ENCODE measurements at places on chromosomes 2 and 18.

- no peak for DNase-seq
Observed at GRCh38 chr2:205934443-205934842, 151.5 kb downstream of the INO80D start.

DNA sequence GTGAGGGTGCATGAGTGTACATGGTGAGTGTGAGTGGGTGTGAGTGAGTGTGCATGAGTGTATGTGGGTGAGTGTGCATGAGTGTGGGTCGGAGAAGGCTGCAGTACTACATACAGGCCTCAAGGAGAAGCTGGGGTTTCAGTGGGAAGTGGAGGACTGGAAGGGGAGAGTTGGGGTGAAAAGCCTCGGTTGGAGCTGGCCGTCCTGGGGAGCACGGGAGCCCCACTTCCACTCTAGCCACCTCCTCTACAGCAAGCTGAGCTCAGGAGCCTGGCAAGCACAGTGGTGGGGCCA lies 68.7 kb upstream of the HPCAL1 start:
- DNase-seq, result no peak

- DNase-seq, result no peak
Observed at GRCh38 chr2:74777161-74777900, 56.6 kb upstream of the HK2 start.

DNA sequence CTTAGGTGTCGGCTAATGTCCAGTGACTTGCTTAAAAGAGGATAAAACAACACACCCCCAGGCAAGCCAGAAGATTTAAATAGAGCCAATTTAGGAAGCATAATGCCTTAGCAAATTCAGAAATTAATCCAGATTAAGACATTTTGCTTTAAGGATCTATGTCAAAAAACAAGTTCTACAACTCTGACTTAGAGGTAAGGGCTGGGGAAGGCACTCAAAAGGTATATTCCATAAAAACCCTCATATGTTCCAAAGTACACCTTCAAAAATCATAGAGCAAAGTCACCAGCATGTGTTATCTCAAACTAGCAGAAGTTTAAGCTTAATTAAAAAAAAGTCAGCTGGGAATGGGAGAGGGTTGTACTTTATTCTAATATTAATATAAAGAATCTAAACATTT lies 206.4 kb downstream of the NOL4 start:
- no peak for DNase-seq

GRCh38 chr2:70241340-70241739 lies 7.1 kb downstream of the TIA1 start:
- no peak for DNase-seq

- DNase-seq, result no peak
Observed at GRCh38 chr2:147490401-147491261, 354.2 kb upstream of the ACVR2A start.

GRCh38 chr2:163474319-163474744 lies 261.5 kb downstream of the FIGN start:
- DNase-seq, result no peak

GRCh38 chr18:35387152-35387571 lies 10.0 kb upstream of the ZNF396 start:
- DNase-seq, result peak; percentile 58

DNA sequence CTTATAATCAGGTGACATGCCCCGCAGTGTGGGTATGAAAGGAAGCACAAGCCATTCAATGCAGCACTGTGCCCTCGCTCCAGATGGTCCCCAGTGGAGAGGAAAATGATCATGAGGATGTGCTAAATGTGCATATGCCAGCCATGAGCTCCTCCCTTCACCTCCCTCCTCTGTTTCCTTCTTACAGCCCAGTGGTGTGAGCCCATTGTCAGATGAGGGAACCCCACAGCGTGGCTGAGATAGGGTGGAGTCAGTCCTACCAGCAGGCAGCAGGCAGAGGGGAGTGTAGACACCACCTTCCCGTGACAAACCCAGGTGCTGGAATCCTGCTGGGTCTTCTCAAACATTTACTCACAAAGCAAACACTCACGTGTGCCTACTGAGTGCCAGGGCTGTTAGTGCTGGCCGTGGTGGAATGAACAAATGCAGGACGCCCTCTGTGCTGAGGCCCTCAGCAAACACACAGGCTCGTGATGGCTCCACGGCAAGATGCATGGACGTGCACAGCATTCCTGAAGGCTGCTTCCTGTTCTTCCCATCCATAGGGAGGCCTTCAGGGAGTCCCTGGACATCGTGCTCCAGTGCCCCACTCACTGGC lies 181.7 kb upstream of the TPO start:
- no peak for DNase-seq

- DNase-seq, result no peak
Observed at GRCh38 chr2:119429225-119429981, 2.3 kb upstream of the TMEM37 start.

DNA sequence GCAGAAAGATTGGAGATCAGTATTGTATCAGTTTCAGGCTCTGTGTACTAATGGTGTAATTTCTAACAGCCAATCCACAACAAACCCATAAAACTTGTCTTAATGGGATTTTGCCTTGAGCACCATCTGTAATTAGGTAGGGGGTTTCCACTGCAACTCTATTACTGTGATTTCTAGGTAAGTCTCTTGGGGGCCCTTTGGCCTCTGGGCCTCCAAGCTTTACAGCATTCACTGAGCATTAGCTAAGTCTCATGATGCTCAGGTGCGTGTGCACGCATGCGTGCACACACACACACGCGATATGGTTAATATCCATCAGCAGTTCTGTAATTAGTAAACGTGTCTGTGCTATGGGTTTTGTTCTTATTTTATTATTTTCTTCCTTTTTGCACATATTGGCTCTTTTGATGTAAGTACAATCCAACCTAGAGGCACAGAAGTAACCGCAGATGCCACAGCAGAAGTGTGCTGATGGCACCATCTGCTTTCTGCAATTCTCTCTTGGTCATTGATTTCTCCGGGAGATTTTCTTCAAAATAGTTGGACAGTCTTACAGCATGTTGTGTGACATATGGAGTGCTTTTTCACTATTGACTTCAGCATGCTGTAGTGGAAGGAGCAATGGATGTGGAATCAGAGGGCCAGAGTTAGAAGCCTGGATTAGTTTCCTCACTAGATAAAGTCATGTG lies 592.0 kb downstream of the LRRTM4 start:
- no peak for DNase-seq

GRCh38 chr2:23499439-23499838 lies 114.5 kb downstream of the KLHL29 start:
- no peak for DNase-seq

GRCh38 chr2:121791801-121792221 lies 36.4 kb downstream of the TSN start:
- no peak for DNase-seq

GRCh38 chr2:102422910-102423309 lies at the start of gene IL18RAP:
Gene IL18RAP, plus strand, starts transcription at chr2:102423160. Its CDS starts 118 bp downstream, at chr2:102423278.
- DNase-seq, result no peak

GRCh38 chr2:196420143-196420542 lies 219.4 kb upstream of the CCDC150 start:
- DNase-seq, result no peak

DNA sequence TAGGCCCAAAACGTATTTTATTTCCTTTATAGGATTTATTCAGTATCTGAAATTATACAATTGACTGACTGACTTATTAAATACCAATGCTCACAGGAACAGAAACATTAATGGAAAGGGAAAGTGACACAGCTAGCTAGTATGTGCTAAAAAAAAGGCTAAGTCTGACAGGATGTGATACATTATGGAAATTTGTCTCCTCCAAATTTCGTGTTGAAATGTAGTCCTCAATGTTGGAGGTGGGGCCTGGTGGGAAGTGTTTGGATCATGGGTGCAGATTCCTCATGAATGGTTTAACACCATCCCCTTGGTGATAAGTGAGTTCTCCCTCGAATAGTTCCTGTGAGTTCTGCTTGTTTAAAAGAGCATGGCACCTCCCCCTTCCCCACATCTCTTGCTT lies 70.6 kb upstream of the WDR75 start:
- DNase-seq, result peak; percentile 93

DNA sequence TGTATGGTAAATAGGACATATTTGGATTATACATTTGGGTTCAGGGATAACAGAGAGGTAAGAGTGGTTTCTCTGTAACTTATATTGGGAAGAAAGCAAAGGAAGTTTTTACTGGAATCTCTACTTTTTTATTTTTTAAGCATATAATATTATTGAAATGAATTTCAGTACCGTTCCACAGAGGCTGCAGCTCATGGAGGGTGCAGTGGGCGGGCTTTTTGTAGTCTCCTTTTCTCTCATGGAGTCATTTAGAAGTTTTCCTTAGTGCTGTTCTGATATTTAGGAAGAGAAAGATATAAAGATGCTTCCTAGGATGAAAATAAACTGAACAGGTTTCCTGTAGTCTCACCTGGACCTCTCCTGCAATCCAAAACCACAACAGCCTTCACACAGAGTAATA lies 1153.3 kb upstream of the TMEFF2 start:
- DNase-seq, result no peak

GRCh38 chr2:55907686-55908085 lies 15.9 kb downstream of the EFEMP1 start:
- no peak for DNase-seq

GRCh38 chr2:13522917-13523821 lies 806.4 kb downstream of the TRIB2 start:
- DNase-seq, result no peak

DNA sequence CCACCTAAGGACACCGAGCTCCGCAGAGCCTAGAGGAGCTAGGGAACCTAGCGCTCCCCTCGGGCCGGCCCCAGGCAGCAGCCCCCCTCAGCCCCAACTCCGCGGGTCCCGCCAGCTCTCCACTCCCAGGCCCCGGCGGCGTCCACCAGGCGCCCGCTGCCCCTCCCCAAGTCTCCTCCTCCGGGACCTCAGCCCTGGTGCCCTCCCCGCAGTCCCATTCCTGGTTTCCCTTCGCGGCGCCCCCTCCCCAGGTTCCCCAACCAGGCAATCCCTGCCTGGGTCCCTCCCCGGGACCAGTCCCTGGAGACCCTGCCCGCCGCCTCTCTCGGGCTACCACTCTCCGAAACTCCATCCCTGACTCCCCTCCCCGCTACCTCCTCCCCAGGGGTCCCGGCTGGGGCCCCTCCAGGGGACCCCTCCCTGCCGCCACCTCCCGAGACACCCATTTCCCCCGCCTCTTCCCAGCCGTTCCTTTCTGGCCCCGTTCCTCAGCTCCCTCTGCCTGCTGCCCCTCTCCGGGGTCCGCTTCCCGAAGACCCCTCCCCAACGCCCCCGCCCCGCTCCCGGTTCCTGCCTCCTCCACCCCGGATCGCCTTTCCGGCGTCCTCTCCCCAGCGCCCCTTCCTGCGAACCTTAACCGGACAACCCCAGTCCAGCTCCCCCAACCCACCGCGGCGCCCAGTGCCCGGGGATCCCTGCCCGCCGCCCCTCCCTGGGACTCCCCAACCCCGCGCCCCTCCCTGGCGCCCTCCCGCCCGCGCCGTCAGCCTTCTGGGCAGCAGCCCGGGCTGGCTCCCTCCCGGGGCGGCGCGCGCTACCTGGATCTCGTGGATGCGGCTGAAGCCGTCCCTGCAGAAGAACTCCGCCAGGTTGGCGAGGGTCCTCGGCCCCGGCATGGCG lies 678 bp downstream of the CYP27C1 start:
- peak; percentile 33 for DNase-seq

GRCh38 chr2:221807706-221808105 lies 235.6 kb upstream of the EPHA4 start:
- DNase-seq, result no peak

GRCh38 chr2:2170189-2170588 lies 160.9 kb downstream of the MYT1L start:
- no peak for DNase-seq

DNA sequence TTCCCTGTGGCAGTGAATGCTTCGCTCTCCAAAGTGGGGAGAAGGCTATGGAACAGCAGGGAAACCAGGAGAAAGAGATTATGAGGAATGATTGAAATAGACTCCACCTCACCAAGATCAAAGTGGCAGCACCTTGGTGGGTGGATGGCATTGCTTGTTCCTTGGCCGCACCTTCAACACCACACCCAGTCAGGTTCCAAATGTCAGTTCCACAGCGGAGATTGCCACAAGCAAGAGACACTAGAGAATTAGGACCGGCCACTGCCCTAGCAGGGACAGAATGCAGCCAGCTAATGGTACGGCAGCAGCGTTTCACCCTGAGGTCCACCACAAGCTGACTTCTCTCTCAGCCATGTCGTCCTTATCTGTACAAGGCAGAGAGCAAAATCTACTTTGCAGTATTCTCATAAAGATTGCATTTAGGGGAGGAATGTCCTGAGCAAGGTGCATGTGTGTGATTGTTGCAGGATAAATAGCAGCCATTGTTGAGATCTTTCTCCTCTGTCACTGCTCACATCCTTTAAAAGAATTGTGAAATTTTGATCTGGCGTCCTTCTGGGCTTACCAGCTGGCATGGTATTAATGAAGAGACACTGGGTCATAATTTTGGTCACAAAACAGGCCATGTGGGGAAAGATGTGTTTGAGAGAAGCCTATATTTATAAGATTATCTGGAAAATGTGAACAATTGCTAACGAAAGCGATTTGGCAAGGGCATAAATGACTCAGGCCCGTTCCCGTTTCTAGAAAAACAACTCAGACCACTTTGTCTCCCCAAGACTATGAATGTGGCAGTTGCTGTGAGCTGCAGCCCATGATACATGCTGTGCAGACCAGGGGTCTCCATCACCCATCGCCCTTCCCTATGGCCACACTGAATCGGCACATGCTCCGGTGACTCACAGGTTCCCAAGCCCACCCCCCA lies 228.6 kb upstream of the ID2 start:
- DNase-seq, result no peak

- DNase-seq, result no peak
Observed at GRCh38 chr2:168809537-168809936, 7.1 kb downstream of the NOSTRIN start.

GRCh38 chr2:60070196-60070595 lies 483.3 kb downstream of the BCL11A start:
- no peak for DNase-seq

DNA sequence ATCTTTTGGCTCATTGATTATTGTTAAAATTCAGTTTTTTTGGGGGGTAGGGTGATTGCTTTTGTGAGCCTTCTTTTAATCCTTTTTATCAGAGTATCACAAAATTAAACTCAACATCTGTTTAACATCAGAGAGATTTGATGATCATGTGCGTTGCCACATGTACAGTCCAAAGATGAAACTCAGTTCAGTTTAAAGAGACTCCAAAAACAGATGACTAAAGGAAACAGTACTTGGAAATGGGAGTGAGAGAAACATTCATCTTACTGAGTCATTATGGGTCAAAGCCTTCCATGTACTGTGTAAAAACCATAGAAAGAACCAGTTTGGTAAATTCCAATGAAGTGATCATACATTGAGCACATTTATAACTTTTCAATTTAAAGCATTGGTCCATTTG lies 53.0 kb downstream of the LYPD6 start:
- peak; percentile 75 for DNase-seq

DNA sequence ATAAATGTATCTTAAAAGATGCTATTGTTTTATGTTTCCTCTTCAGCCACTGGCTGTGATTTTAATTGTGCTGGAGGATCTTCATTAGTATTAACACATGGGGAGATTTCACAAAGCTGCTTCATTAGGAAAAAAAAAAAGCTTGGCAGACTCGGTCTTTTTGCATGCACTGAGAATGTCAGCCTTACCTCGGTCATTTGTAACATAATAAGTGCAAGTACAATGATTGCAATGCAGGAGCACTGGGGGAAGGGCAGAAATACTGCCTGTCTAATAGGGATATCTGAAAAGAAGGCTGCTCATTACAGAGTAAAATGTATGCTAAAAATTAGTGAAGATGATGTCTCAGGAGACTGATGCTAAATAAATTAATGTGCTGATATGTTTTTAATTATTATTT lies 1.3 kb upstream of the BAZ2B start:
- DNase-seq, result no peak

- DNase-seq, result no peak
Observed at GRCh38 chr2:121992700-121993099, 237.2 kb downstream of the TSN start.

- DNase-seq, result peak; percentile 27
Observed at GRCh38 chr2:164314148-164314547, 307.1 kb downstream of the GRB14 start.
